ENCODE measurements at places on chromosomes 5 and 9.

DNA sequence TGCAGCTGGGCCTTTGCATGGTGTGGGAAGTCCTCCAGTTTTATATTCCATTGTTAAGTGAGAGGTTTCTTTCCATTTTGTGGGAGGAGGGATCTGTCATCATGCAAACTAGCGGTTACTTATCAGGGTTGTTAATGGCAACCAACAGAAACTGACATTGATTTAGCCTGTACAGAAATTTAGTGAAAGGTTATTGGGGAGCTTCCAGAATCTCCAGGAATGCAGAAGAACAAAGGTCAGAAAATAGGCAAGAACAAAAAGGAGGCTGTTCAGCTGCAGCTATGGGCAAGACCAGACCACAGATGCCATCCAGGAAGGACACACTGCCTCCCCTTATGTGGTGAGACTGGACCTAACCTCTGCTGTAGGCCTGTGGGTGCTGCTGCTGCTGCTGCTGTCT lies 395.8 kb downstream of the KDM4C start:
- DNase-seq: no peak

- DNase-seq: no peak
Observed at GRCh38 chr9:117400171-117400570, 14.7 kb downstream of the ASTN2 start.

DNA sequence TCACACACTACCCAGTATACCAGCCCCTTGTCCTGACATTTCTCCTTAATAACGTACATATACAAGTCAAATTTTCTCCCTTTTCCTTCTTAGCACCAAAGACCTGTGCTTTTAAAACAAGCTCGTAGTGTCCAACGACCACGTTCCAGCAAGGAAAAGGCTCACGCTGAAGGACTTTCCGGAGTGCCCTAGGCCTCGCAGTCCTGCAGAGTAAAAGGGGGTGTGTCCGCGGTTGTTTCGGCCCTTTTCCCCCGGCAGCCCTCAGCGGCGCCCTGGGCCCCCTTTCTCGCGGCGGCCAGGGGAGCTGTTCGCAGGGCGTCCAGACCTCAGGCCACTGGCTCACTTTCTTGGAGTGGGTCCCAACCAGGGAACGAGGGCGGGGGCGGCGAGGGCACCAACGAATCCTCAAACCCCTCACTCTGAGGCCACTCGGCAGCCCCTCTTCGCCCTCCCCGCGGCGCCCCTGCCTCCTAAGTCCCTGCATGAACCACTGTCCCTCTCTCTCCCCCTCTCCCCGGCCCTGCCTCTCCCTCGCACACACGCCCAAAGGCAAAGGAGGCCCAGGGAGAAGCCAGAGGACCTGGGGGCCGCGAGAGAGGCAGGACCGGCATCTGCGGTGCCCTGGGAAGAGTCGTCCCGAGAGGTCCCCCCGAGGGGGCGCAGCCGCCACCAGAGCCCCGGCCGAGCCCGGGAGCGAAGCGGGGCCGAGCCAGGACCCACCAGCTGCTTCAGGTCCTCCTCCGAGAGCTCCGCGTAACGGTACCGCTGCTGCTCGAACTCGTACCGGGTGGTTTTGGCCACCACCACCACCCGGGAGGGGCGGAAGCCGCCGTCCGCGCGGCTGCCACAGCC lies 720 bp downstream of the NADK2 start:
- DNase-seq: peak; percentile 19

- DNase-seq: no peak
Observed at GRCh38 chr5:147426640-147427327, 83.1 kb downstream of the DPYSL3 start.

DNA sequence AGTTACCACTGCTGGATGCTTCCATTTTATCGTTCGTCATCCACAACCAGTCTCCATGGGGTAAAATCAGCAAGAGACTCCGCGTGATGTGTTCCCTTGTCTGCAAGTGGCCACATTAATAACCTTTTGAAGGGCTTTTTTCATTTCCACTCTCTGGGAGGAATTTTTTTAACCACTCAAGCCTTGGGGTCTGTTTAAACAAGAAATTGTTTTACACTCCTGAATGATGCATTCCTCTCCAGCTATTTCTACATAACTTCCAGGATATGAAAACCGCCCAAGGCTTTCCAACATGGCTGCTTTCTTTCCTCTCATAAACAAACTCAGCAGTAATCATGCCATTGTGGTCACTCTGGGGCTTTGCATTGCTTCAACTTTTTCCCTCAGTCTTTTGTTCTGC lies 217.2 kb upstream of the DAPK1 start:
- DNase-seq: no peak

- peak; percentile 7 for DNase-seq
Observed at GRCh38 chr5:633501-633955, 21.4 kb downstream of the CEP72 start.

DNA sequence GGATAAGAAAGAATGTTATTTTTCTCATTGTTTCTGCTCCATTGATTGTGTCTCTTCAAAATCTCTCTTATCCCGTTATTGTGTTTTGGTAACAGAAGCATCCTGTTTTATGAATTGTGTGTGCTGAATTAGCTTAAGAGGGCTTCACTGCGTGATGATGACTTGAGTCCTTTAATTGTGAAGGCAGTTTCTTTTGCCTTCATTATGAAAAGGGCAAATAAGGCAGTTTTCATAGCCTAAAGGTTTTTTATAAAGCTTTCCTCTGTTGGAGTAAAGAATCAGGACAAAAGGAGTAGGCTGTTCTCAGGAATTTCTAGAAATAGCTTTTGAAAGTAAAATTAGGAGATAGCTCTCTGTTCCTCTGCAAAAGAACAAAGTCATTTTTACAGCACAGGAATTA lies 169.8 kb downstream of the FOCAD start:
- no peak for DNase-seq

DNA sequence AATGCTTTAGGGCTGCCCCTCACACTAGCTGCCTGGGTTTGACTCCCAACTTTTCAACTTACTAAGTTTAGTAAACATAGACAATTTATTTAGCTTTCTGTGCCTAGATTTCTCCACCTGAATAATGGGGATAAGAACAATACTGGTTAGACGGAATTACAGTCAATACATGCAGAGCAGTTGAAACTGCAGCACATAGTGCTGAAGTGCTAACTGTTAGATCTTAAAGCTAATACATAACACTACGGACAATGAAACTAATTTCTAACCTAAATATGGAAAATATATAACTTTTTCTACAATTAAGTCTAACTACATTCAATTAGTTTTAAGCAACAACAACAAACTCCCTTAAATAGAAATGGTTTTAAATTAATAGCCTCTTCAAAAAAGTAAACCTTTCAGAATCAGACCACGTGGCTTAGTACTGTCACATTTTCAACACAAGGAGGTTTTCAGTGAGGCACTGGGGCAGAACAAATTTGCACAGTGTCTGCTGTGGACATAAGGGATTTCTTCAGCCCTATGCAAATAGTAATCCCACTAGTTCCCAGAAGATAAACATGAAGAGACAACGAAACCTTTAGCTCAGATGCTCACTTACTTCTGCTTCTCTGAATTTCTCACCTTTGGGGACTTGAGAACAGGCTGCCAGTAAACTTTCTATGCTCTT lies 293.4 kb downstream of the EDIL3 start:
- no peak for DNase-seq

DNA sequence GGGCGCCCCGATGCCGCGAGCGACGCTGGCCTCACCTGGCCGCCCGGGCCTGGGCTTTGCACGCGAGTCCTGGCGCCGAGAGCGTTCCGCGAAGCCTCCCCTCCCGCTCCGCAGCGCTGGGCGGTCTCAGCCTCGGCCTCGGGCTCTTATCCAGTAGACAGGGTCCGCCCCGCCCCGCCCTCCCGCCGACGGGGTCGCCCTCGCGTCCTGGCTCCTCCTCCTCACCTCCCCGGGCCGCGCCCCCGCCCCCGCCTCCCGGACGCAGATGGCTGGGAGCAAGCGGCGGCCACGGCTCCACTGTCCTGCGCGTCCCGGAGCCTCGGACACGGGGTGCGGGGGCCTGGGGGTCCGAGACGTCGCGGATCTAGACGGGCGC lies at the start of gene SLC6A3:
TSS of gene SLC6A3 (minus strand) at position 128 of the 376 bp plus-strand sequence. CDS start 2,243 bp downstream, outside the sequence.
- DNase-seq: peak; percentile 56

DNA sequence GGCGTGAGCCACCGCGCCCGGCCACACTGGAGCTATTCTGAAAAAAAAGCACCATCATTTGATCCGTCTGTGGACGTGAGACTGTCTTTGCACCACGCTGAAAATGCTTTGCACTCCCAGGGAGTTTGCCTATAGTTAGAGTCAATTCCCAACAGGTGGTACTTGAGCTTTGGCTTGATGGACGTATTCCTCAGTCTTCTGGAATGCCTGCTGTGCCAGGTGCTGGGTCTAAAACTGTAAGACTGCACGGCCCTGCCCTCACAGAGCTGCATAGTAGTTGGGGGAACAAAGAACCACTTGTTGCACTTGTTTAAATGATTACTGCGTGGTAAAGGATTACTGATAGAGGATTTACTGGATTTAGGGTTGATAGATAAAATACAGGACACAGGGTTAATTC lies 3.4 kb upstream of the CCNO start:
- DNase-seq: no peak

DNA sequence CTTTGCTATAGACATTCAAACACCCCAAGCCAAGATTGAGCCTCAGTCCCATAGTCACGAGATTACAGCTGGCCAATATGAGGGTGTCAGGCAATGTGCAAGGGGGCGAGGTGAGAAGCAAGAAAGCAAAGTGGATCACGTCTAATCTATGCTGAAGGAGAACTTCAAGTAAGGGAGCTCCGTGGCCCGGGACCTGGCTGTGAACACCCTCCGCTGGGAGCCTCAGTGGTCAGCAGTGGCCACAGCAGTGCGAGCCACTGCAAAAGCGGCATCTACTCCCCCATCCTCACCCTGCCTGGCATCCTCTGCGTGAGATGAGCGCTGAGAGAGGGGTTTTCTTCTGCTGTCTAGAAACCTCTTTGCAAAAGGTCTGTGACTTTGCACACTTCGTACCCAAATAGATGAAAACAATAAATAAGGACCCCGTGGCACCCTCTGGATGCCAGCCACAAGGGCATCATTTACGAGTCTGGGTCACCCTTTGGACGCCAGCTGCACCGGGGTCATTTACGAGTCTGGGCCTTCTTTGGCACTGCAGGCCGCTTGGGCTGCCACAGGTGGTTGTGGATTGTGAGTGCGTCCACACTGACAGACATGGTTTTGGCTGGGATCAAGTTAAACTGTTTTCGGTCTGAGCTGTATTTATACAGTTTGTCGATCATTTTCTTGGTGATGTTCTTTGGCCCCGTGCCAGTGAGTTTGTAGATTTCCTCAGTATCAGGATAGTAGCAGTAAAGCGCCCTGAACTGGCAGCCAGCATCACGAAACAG lies 96.4 kb downstream of the CAMSAP1 start:
- no peak for DNase-seq

- DNase-seq: no peak
Observed at GRCh38 chr9:126117158-126117425, 209.5 kb upstream of the MVB12B start.

DNA sequence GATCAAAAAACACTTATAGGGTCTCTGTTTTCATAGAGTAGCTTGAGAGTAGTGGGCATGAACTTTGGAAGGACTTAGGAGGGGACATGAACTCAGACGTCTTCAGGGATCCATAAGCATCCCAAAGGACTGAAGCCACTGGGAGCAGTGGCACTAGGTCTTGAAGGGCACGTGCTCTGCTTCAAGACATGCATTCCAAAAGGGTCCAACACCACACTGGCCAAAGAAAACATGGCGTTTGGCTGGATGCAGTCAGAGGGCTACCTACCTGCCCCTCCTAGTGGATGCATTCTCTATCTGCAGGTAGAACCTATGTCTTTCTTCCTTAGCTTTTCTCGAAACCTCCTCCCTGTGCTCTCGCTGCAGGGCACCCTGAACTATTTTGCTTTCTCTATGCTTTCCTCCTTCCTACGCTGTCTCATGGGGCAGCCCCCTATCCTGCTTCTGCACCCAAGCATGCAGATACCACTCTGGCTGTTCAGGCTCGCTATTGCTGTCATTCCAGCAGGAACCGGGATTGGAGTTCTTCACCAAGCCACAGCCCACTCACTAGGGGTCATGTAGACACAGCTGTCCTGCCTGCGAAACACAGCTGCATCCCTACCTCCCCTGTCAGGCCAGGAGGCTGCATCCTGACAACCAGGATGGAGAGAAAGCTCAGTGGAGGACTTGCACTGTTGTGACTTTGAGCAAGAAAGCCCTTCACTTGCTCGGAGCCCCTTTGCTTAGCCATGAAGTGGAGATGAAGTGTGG lies 11.9 kb downstream of the FAM240B start:
- DNase-seq: no peak

DNA sequence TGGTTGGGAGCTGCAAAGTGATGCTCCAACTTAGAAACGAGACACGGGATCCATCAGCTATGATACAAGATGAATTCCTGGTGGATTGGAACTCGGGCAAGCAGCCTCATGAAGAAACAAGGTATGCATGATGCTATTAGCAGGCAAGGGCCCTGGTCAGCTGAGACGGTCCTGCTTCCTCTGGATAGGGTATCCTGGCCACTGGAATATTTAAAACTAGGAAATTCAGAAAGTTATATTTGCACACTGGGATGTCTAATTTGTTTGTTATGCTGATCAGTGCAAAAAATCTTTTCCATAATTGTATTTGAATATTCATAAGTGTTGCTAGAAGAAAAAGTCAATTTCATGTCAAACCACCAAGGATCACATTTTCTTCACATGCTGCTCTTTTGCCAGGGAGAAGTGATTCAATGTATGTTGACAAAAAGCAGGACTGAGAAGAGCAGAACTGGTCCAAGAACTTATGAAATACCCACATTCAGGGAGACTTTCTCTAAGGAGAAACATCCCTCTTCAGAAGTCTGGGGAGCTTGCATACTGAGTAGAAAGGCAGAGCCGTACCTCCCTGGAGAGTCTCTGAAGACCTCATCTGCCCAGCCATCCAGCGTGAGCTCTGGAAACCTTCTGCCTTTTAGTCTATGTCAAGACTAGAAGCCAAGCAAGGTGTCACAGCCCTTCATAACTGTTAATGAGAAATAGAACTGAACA lies 6.7 kb upstream of the NXNL2 start:
- DNase-seq: no peak
